Caki2 (cell line): ENCODE measurements at places on chromosomes 7 and 10.

- DNase-seq: no peak
These were observed 13.9 kb upstream of the DNAAF5 start for GRCh38 chr7:712381-713138.

- DNase-seq: no peak
These were observed 2.1 kb downstream of the CNNM1 start for GRCh38 chr10:99331207-99331803.

GRCh38 chr10:112589081-112589480, 142.1 kb downstream of the VTI1A start:
- no peak for DNase-seq

DNA sequence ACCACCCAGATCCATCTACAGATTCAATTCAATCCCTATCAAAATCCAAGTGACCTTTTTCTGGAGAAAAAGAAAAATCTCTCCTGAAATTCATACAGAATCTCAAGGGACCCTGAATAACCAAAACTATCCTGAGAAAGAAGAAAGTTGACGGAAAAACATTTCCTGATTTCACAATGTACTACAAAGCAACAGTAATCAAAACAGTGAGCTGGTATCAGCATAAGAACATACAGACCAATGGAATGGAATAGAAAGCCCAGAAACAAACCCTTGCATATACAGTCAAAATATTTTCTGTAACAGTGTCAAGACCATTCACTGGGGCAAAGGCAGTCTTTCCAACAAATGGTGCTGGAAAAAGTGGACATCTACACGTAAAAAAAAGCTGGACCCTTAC, 89.9 kb downstream of the JMJD1C start:
- DNase-seq: no peak

DNA sequence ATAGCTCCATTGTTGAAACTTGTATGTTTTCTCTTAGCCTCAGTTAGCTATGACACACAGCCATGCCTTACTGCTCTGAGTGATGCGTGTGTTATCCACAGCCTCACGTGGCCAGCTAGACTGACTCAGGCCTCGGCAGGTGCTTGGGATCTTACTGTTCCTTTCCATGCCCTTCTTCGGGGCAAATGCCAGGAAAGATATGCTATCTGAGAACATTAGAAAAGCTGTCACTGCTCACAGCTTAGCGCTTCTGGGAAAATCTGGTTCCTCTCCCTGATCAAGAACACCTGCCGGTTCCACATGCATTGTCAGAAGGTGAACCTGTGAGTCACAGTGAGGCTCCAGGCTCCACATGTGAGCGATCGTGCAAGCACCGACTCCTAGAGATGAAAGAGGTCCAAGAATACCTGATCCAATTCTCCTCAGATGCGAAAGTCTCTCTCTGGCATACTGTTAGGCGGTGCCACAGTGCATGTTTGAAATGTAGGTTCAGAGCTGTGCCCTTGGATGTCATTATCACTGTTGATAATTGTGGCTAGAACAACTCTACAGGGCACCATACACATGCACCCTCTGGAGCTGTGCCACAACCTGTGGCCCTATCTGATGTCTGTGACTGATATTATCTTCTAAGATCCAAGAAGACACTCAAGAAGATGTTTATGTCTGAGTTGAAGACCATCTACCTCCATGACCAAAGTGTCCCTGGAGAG, 247.8 kb upstream of the IGFBP3 start:
- peak; percentile 65 for DNase-seq

DNA sequence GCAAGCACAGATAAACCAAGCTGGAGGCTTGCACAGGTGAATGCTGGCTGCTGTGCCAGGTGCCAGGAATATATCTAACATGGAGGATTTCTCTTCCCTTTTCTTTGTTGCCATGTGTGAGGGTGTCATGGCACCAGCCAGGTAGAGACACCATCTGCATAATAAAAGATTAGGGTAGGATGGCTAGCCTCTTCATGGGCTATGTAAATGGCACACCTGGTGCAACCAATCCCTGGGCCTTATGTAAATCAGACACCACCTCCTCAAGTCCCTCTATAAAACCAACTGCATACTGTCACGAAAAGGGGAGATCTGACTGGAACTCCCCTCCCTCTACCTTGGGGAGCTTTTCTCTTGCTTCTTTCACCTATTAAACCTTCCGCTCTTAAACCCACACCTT, 322.5 kb upstream of the POM121L12 start:
- no peak for DNase-seq

DNA sequence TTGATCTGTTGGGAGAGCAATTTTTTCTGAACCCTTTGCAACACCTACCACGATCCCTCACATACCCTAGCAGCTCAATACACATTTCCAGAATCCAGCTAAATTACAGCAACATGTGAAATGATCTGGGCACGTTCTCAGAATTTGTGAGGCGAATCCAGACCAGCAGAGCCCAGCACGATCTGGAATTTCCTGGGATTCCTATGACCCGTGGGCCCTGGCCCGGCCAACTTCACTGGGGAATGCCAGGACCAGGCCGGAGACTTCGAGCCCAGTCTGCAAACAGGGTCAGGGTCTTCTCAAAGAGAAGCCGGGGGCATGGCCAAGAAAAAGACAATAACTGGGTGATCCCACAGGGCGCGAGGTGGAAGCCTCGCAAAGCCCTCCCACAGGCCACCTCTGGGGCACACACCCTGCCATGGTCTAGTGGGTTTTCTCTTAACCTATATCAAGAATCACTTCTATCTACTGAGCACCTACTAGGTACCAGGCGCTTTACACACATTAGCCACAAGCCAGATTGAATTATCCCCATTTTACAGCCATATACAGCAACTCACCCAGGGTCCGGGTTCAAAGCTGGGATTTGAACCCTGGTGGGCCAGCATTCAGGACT, 33.8 kb downstream of the FAM53B start:
- DNase-seq: no peak

GRCh38 chr10:55630491-55631056, 730.5 kb downstream of the ZWINT start:
- DNase-seq: peak; percentile 25

DNA sequence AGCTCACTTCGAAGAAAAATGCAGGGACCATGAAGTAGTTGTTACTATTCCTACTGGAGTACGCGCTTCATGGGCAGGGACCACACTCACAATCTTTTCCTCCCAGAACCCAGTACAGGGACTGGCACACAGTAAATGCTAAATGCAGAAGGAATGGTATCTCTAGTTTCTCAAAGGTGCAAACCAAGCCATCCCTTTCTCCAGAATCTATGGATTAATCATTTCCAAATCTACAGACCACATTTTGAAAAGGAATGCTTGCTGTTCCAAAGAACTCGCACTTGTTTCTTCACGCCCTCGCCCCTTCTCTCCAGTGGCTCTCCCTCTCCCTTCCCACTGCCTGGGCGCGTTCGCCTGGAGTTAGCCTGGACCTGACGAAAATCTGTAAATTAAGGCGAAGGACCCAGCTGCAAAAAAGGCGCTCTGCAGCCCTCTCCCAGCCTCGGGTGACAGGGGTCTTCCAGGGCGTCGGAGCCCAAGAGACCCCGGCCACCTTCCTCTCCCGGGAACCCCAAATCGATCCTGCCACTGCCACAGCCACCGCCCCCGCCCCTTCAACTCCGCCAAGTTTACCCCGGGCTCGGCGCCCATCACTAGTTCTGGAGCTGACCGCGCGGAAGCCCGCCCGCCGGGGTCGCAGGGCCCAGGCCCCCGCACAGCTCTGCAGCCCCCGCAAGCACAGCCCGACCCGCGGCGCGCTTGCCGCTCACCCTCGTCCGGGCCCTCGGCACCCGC, 527 bp downstream of the PDIA4 start:
- DNase-seq: peak; percentile 14

- no peak for DNase-seq
These were observed 187.3 kb upstream of the AUTS2 start for GRCh38 chr7:69411018-69411417.
